ENCODE measurements at places on chromosomes 3 and 15.

GRCh38 chr3:64799606-64800005 lies 111.8 kb upstream of the ADAMTS9 start:
- DNase-seq = no peak

GRCh38 chr3:38224357-38224756 lies 41.3 kb upstream of the SLC22A13 start:
- DNase-seq = no peak

GRCh38 chr3:123546133-123546755 lies 38.6 kb downstream of the HACD2 start:
- peak; percentile 80 for DNase-seq

- no peak for DNase-seq
Measured at GRCh38 chr3:140160553-140160952, 225.6 kb downstream of the CLSTN2 start.

GRCh38 chr3:103057003-103057402 lies 622.2 kb downstream of the ZPLD1 start:
- peak; percentile 35 for DNase-seq

GRCh38 chr15:64856429-64857145 lies 14.9 kb downstream of the PLEKHO2 start:
- DNase-seq = no peak

GRCh38 chr3:63193647-63194046 lies 84.5 kb upstream of the SYNPR start:
- DNase-seq = peak; percentile 53

- DNase-seq = peak; percentile 95
Measured at GRCh38 chr3:127002195-127003174, 19.6 kb downstream of the PLXNA1 start.

- DNase-seq = peak; percentile 25
Measured at GRCh38 chr3:120742849-120743365, 363 bp downstream of the GTF2E1 start.

DNA sequence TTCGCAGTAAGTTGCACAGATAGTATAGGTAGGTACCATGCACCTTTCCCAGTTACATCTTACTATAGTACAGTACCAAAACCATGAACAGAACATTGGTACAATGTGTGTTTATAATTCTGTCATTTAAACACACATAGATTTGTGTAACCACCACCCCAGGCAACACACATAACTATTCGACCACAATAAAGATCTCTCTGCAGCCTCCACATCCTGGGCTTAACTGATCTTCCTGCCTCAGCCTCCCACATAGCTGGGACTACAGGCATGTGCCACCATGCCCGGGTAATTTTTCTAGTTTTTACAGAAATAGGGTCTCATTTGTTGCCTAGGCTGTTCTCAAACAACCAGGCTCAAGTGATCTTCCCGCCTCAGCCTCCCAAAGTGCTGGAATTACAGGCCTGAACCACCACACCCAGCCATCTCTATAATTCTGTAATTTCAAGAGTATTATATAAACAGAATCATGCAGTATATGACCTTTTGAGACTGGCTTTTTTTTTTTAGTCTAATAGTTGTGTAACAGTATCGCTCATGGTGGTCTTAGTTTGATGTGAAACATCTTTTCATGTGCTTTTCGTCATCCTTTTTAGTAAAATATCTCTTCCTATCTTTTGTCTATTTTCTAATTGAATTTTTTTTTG lies 13.3 kb upstream of the TMF1 start:
- DNase-seq = no peak

- no peak for DNase-seq
Measured at GRCh38 chr3:106920609-106921008, 456.6 kb upstream of the CCDC54 start.

- DNase-seq = peak; percentile 46
Measured at GRCh38 chr3:148329481-148330235, 368.0 kb upstream of the AGTR1 start.

DNA sequence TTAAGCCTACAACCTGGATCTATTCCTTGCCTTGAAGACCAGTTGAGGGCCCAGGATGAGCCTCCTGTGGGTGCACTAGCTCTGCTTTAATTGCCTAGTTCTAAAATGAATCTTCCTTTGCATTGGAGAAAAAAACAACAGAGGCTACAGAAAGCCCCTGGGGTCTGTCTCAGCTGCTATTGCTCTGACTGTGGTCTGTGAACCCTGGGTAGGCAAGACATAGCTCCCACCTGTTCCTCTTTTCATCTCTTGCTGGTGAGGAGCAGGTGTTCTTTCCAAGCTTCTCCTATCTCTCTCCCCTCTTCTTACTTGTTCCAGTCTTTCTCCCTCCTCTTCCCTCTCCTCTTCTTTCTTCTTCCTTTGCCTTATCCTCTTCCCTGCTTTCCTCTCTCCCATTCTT lies 28.8 kb downstream of the RBP2 start:
- no peak for DNase-seq

GRCh38 chr15:27730868-27731267 lies 368.2 kb downstream of the OCA2 start:
- DNase-seq = peak; percentile 78

- no peak for DNase-seq
Measured at GRCh38 chr15:25175033-25175788, 220.4 kb downstream of the SNRPN start.

- no peak for DNase-seq
Measured at GRCh38 chr15:76056931-76057330, 2.9 kb upstream of the TMEM266 start.

GRCh38 chr3:188468662-188469061 lies 314.7 kb downstream of the LPP start:
- no peak for DNase-seq

GRCh38 chr15:91698241-91698640 lies 155.3 kb upstream of the SLCO3A1 start:
- DNase-seq = no peak

DNA sequence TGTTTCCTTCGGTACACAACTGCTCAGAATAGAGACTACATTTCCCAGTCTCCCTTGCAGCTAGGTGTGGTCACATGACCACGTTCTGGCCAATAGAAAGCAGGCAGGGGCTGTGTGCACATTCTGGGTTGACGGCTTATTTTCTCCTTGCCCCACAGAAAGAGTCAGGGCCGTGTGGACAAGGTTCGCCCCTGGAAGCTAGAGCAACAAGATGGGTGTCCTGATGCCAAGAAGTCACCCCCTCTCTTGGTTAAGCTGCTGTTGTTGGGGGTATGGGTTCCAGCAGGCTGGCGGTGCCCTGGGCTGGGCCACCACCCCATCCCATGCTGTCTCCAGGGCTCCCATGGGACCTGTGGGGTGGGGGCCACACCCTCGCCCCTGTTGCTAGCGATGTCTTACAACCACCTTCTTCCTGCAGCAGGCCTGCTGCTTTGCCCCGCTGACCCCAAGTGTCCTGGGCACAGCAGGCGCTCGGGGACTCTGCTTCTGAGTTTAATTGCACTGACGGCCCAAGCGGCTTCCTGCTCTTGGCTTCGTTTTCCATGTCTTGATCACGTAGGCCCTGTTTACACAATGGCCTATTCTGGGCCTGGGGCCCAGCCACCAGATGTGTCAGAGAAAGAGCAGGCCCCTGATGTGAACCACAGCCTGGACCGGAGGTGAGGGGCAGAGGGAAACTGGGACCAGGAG lies 24.9 kb downstream of the ABTB1 start:
- DNase-seq = peak; percentile 87

- no peak for DNase-seq
Measured at GRCh38 chr3:133745981-133746711, at the start of gene TF. Gene TF, plus strand, starts transcription at chr3:133746393. Its CDS starts 48 bp downstream, at chr3:133746441.

DNA sequence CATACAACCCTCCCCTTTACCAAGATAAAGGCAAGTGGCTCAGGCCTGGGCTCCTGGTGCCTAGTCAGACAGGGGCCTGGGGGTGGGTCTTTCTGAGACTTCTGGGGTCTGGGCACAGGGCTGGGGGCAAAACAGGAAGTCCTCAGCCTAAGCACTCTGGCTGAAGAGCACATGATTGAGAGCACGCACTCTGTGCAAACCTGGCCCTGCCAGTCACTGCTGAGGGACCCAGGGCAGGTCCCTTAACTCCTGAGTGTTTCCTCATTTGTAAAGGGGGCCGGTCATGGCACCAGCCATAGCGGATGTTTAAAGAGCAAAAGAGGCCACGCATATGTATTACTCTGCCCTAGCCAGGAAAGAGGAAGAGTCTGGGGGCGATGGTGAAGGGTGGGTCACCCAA lies 16.0 kb downstream of the TKT start:
- DNase-seq = no peak

- DNase-seq = no peak
Measured at GRCh38 chr15:86911022-86911421, 831.4 kb downstream of the AGBL1 start.

- DNase-seq = peak; percentile 70
Measured at GRCh38 chr15:50953302-50953701, 44.8 kb downstream of the AP4E1 start.

DNA sequence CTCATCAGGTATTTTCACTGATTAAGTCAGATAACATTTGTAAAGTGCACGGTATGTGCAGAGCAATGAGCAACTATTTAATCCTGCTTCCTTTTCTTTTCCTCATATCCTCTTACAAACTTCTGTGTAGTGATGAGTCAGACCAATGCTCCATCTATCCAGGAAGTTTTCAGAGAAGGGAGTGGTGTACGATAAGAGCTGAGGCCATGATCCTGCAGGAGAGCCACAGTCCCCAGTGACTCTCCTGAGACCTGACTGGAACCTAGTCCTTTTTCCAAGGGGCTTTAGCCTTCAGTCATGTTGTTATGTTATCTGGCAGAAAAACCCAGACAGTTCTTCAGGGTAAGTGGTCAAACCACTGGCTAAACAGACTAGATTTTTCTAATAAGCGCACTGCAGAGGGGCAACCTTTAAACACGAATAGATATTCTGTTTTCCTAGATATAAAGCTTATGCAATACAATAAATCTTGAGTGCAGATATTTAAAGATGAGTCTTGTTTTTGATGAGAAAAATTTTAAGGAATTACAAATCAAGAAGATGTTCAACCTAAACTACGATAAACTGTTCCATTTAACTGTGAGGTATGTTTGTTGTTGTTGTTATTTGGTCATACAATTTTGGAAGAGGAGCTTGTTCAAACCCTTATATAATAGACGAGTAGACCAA lies 110.5 kb upstream of the RAP2B start:
- DNase-seq = peak; percentile 86

DNA sequence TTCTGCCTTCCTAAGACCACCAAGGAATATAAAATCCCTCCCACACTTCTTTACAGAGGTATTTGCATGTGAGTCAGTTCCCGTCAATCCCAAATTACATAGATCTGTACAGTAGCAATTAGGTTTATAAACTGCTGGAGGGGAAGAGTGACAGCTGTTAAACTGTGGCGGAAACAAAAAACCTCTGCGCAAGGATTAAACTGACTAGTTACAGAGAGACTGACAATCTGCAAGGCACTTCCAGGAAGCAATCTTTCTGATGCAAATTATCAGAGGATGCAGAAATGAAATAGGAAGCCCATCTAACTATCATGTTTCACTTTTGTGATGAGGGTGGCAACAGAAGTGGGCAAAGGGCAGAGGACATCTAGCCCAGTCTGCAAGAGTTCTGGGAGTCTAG lies 150.4 kb downstream of the RTP4 start:
- no peak for DNase-seq

GRCh38 chr3:160780245-160780644 lies 24.2 kb downstream of the PPM1L start:
- DNase-seq = no peak

GRCh38 chr15:57138349-57138788 lies 219.9 kb downstream of the TCF12 start:
- peak; percentile 61 for DNase-seq

GRCh38 chr3:112048911-112049310 lies 14.4 kb downstream of the TMPRSS7 start:
- no peak for DNase-seq

DNA sequence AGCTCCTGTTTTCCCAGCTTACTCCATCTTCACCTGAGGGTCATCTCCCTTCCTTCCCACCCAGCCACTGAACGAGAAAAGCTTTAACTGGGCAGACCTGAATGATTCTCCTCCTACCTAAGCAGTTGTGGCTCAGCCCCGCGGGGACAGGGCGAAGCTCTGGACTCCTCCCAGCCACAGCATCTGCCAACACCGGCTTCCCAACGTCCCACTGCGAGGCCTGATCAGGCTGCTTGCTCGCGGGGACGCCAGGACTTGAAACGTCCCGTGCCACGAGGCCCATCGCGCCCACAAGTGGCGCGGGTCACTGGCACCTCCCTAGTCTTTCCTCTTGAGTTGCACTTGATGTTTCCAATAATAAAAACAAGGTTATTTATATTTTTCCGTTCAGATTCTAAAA lies at the start of gene SPATA16:
Gene SPATA16, minus strand, starts transcription at position 250 of the 400 bp plus-strand sequence. CDS start 23,504 bp downstream, outside the sequence.
- no peak for DNase-seq

DNA sequence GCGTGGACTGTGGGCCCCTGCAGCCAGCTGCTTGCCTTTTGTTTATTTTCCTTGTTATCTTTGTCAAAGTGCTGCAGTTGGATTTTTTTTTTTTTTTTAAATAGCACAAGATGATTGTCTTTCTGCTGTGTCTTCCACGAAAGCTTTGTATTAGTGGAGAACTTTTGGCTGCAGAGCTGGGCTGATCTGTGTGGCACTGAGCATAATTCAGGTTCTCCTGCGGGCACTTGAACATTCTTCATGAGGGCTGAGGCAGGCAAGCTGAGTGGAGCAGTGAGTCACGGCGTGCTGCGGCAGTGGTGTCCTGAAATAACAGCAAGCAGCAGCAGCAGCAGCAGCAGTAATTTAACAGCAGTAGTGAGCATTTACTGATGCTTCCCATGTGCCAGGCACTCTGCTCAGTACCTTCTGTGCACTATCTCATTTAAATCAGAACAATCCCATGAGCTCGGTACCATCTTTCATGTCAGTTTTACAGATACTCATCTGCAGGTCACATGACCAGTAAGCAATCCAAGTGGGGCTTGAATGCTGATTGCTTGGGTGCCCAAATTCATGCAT lies 45.8 kb downstream of the MITF start:
- peak; percentile 55 for DNase-seq

GRCh38 chr15:71597637-71598036 lies 212.7 kb upstream of the NR2E3 start:
- no peak for DNase-seq

- no peak for DNase-seq
Measured at GRCh38 chr3:102059145-102059943, 210.0 kb downstream of the NFKBIZ start.

GRCh38 chr3:42438193-42438592 lies 27.8 kb upstream of the LYZL4 start:
- DNase-seq = no peak

DNA sequence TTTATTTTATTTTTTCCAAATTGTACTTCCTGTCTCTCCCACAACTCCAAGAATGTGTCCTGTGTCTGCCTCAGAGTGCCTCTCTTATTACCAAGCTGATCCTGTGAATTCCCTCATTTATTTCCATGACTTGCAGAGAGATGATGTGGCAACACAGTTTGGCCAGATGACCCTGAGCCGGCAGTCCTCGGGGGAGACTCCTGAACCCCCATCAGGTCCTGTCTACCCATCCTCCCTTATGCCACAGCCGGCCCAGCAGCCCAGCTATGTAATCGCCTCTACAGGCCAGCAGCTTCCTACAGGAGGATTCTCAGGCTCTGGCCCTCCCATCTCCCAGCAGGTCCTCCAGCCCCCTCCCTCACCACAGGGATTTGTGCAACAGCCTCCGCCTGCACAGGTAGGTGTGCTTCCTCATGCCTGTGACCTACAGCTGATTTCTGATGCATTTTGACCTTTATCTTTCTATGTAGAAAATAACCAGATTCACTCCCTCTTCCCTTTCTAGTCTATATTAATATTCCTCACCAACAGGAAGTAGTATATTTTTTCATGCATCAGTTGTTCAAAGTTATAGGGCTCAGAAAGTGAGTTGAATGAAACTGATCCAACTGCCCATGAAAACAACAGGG lies 100.0 kb downstream of the ARPP21 start:
- no peak for DNase-seq

- no peak for DNase-seq
Measured at GRCh38 chr3:142444343-142444742, 3.5 kb downstream of the XRN1 start.

- peak; percentile 65 for DNase-seq
Measured at GRCh38 chr3:155230382-155230781, 63.1 kb downstream of the STRIT1 start.
